ENCODE measurements at places on chromosomes 7 and 10. TPM values are rescaled to one million over a fixed set of nuclear protein-coding genes. Genes with fewer than 3 reads are reported as not detected.

- no peak for DNase-seq
These were observed 65.8 kb upstream of the LAMB4 start for GRCh38 chr7:108196004-108196403.

GRCh38 chr7:76506081-76506440 is 4.3 kb upstream of the UPK3B start:
- DNase-seq, result no peak

DNA sequence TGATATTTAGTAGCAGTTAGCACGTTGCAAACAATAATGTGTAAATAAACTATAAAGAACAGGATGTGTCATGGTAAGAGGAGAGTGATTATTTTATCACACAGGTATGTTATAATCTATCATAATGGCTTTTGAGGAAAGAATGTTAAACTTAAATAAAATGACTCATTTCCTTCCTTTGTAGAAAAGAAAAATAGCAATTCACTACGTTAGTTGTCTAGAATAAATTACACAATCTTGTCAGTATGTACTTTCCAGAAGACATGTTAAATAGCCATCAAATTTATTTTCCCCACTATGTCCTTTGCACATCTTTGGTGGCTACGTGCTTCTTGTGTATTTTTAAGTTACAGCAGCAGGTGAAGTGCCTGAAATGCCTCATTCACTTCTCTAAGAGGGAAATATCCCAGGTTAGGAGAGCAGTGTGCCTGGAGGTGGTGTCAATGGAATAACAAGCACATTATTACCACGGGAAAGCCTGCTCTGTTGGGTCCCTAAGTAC is 133.8 kb downstream of the SEMA3A start:
- DNase-seq, result no peak

DNA sequence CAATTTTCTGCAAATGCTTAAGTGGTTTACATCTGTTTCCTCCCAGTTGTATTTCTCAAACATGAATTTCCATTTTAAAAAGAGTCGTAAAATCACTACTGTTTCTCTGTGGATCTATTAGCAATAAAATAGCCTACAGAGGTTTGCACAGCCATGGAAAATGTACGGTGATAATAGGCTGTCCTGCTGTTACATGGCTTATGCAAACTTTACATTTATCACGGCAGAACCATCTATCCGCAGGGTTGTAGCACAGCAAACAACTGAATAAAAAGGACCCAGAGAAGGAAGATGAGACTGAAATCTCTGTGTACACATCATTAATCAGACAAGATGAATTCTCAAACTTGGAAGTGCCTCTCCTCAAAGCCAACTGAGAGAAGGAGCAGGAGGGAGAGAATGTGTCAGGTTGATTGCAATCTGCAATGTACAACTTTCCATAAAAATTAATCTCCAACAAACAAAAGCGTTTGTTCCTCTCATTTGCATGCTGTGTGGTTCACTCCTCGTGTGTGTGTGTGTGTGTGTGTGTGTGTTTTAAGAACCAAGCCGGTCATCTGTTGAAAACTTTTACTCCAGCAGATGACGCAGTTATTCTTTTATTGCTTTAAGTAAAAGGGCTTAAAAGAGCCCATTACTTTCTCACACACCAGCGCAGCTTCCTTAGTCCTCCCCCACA is 279.3 kb downstream of the SKAP2 start:
- DNase-seq, result no peak

DNA sequence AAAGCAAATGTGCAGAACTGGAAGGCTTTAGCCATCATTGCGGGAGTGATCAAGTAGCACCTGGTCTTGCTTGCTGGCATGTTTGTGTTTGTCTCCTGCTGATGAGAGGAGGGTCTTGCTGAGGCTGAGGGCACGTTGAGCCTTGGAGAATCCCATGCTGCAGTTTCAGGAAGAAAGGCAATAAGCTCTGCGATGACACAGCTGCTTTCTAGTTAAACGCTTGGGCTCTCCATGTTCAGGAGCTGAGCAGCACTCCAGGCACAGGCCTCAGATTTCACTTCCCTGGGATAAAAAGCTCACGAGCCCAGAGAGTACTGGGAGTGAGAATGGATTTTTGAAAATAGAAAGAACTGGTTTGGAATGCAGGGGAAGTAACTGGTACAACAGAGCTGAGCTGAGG is 100.8 kb downstream of the LRRC18 start:
- no peak for DNase-seq

DNA sequence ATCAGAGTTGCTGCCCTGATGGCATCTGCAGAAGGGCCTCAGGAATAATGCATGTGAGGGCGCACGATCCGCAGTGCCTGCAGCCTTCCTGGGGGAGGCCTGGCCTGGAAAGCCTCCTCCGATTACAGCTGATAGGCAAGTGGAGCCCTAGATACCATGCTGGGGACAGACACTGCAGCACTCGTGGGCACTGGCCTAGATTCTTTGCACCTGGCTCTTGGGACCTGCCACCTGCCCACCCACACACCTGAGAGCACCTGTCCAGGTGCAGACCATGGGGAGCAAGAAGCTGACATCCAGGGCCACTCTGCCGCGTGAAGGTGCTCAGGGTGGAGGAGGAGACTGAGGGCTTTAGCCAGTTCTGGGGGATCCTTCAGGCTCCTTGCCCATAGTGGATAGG is 14.8 kb downstream of the YKT6 start:
- peak; percentile 31 for DNase-seq

GRCh38 chr7:35492451-35493175 is 202.3 kb downstream of the HERPUD2 start:
- no peak for DNase-seq

Gene PILRA
- total RNA-seq, result 0.82 TPM

Gene CCDC126
- total RNA-seq, result 42.8 TPM

All from frontal cortex (tissue), 4 donors.